ENCODE measurements at places on chromosomes 6 and 20. TPM values are rescaled to one million over a fixed set of nuclear protein-coding genes. Genes with fewer than 3 reads are reported as not detected.
A peak's percentile ranks its signal among the peaks of the same experiment; 100 is the strongest.

The HIVEP2 gene
- polyA plus RNA-seq, result 2.5 TPM

The JPH2 gene
- polyA plus RNA-seq, result 0.50 TPM

The IL17F gene
- polyA plus RNA-seq, result not detected

The CLDN20 gene
- not detected for polyA plus RNA-seq

The PNPLA1 gene
- polyA plus RNA-seq, result 0.38 TPM

The DOK5 gene
- 0.53 TPM for polyA plus RNA-seq

The CD93 gene
- polyA plus RNA-seq, result 6.0 TPM

The ULBP1 gene
- polyA plus RNA-seq, result 0.03 TPM

The FOXC1 gene
- polyA plus RNA-seq, result 0.20 TPM

The MCCD1 gene
- polyA plus RNA-seq, result not detected

The HMGCLL1 gene
- polyA plus RNA-seq, result not detected

The SRC gene
- 10.1 TPM for polyA plus RNA-seq

The BMP6 gene
- polyA plus RNA-seq, result 0.80 TPM

The ADIG gene
- not detected for polyA plus RNA-seq

GRCh38 chr6:142867988-142868812 lies 76.8 kb downstream of the HIVEP2 start:
- peaks cover 68% of the 10 kb centered on the region for H3K4me1 ChIP-seq
- H3K27me3 ChIP-seq, result no peaks in the 10 kb centered on the region
- no peak overlapping the region for H3K4me3 ChIP-seq
- no peak for DNase-seq
- no peaks in the 10 kb centered on the region for H3K36me3 ChIP-seq

DNA sequence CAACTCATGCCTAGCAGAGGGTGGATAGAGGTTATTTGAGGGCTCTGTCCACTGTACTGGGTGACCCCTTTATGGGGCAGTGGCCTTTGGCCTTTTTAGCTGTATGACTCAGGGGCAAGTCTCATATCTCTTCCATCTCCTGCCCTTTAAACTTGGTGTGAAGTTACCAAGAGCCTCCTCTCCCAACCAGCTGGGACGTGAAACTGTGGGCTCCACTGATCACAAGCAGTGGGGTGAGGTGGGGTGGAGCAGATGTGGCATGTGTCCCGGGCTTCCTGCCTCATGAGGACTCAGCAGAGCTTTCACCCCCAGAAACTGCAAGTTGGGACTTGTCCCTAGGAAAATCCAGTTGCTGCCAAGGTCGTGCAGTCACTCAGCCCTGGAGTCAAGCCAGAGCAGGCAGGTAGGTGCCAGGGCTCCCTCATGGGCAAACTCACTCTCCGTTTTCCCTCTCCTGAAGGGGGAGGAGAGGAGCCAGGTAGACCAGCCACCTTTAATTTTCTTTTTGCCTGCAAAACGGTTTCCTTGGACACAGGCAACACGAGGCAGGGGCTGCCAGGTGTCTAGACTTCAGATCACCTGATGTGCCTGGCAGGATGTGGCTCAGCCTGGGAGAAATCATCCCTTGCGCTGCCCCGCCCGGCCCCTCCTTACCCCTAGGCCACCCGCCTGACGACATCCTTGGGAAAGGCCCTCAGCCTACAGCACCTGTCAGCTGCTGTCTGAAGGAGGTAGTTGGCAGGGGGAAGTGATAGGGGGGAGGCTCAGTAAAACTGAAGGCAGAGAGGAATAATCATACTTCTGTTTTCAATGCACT lies 4.0 kb downstream of the CDKN1A start:
- H3K27me3 ChIP-seq, result peaks cover 10% of the 10 kb centered on the region
- peak; percentile 89 for DNase-seq
- H3K27ac ChIP-seq, result peak overlapping the region; percentile 53

GRCh38 chr6:35786810-35787209 lies 6.0 kb downstream of the CLPSL1 start:
- no peak overlapping the region for H3K27ac ChIP-seq
- no peak overlapping the region for H3K4me3 ChIP-seq
- no peaks in the 10 kb centered on the region for H3K4me1 ChIP-seq
- H3K27me3 ChIP-seq, result peaks cover 31% of the 10 kb centered on the region
- H3K36me3 ChIP-seq, result no peaks in the 10 kb centered on the region

DNA sequence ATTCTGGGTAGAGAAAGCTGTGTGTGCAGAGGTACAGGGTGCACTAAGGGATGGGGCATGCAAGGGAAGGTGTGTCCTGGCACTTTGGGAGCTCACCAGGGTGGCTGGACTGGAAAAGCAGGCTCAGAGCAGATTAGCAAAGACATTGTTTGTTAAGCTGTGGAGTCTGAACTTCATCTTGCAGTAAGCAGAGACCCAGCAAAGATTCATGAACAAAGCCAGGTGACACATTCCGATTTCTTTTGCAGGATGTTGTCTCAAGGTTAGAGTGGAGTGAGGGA lies 28.8 kb downstream of the DUSP22 start:
- H3K4me1 ChIP-seq, result peaks cover 26% of the 10 kb centered on the region
- no peak for DNase-seq
- H3K27ac ChIP-seq, result no peak overlapping the region
- H3K4me3 ChIP-seq, result no peak overlapping the region

GRCh38 chr20:50295762-50296449 lies 105.3 kb downstream of the CEBPB start:
- no peak overlapping the region for H3K4me3 ChIP-seq
- no peaks in the 10 kb centered on the region for H3K36me3 ChIP-seq
- no peaks in the 10 kb centered on the region for H3K27me3 ChIP-seq
- DNase-seq, result peak; percentile 69

GRCh38 chr20:44361021-44361420 lies 5.5 kb downstream of the HNF4A start:
- no peak overlapping the region for H3K27ac ChIP-seq
- no peaks in the 10 kb centered on the region for H3K27me3 ChIP-seq
- DNase-seq, result no peak
- H3K36me3 ChIP-seq, result no peaks in the 10 kb centered on the region

DNA sequence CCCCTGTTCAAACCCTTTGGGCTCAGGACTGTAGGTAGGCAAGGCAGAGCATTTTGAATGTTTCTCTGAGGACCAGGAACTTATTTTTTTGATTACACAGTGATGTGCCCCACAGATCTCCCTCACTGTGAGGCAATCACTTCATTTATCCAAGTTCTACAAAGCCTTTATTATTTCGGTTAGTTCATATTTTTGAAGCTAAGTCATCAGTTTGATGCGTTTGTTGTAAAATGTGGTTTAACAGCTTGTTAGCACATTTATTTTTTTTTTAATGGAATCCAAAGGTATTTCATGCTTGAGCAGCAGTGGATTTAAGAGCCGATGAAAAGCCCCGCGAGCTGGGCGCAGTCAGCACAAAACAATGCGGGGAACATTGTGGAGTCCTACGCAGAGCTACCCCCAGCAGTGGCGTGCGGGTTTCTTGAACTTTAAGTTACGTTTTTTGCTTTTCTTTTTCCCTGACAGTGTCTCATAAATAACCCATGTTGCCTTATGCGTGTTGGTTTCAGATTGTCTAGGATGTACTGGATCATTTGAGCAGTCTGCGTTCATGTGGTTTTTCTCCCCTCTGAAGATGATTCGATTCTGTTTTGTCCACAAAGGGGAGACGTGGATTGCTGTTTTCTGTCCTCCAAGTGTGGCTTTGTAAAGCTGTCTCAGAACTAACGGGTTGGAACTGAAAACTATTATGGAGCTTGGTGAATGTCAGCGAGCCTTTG lies 233.6 kb upstream of the BMP2 start:
- no peaks in the 10 kb centered on the region for H3K36me3 ChIP-seq
- no peak overlapping the region for H3K27ac ChIP-seq
- no peak for DNase-seq
- no peaks in the 10 kb centered on the region for H3K27me3 ChIP-seq
- peak overlapping the region; percentile 1 for H3K4me3 ChIP-seq

DNA sequence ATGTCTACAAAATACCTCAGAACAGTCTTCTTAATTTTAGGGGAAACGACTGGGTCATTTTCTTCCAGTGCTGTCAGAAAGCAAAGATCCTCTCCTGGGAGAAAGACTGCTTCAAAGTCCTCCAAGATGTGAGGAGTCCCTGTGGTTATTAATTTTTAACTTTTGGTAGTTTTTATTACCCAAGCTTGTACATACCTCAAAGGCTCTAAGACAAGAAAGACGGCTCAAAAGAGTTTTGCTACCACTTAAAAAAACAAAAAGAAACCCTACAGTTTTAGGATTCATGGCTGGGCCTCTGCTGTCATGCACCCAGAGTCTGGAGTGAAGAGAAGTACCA lies 56.1 kb upstream of the APCDD1L start:
- no peaks in the 10 kb centered on the region for H3K27me3 ChIP-seq
- no peak overlapping the region for H3K27ac ChIP-seq
- no peaks in the 10 kb centered on the region for H3K4me1 ChIP-seq
- H3K36me3 ChIP-seq, result no peaks in the 10 kb centered on the region
- H3K4me3 ChIP-seq, result no peak overlapping the region

DNA sequence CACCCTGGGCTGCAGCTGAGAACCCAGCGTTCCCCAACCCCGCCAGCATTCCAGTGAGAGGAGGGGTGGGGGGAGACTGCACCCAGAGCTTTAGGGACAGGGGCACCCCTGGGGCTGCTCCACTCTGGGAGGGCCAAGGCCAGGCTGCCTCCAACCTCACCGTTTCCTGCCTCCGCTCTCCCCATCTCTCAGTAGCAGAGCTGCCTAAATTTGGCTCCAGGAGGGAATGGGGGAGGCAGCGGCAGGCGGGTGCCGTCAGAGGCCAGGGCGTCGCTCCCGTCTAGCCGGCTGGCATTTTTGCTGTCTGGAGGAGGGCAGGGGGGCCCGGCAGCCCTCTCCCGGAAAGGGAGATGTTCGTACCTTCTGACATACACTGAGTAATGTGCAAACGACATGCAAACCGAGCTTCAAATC lies 46.6 kb downstream of the NOL4L start:
- peak overlapping the region; percentile 3 for H3K4me3 ChIP-seq
- peak; percentile 82 for DNase-seq
- no peaks in the 10 kb centered on the region for H3K27me3 ChIP-seq
- peaks cover 81% of the 10 kb centered on the region for H3K4me1 ChIP-seq
- H3K27ac ChIP-seq, result peak overlapping the region; percentile 93

DNA sequence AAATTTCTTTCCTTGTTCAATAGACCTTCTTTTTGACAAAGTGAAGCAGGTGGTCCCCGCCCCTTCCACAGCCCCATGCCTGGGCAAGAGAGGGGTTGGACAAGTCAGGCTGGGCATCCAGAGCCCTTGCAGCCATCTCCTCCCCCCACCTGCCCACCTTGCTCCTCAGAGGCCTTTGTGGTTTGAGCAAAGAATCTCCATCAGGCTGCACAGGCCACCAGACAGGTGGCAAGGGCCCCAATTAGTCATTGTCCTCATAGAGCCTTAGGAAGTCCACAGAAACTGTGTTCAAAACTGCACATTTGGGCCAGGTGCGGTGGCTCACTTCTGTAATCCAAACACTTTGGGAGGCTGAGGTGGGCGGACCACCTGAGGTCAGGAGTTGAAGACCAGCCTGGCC lies 1.5 kb upstream of the MAPK13 start:
- H3K27ac ChIP-seq, result peak overlapping the region; percentile 64
- no peak overlapping the region for H3K4me3 ChIP-seq
- DNase-seq, result no peak
- no peaks in the 10 kb centered on the region for H3K36me3 ChIP-seq

- no peaks in the 10 kb centered on the region for H3K27me3 ChIP-seq
- H3K4me1 ChIP-seq, result no peaks in the 10 kb centered on the region
- no peak overlapping the region for H3K4me3 ChIP-seq
- no peaks in the 10 kb centered on the region for H3K36me3 ChIP-seq
- no peak overlapping the region for H3K27ac ChIP-seq
- no peak for DNase-seq
Measured at GRCh38 chr20:11705512-11705911, 212.2 kb upstream of the BTBD3 start.

DNA sequence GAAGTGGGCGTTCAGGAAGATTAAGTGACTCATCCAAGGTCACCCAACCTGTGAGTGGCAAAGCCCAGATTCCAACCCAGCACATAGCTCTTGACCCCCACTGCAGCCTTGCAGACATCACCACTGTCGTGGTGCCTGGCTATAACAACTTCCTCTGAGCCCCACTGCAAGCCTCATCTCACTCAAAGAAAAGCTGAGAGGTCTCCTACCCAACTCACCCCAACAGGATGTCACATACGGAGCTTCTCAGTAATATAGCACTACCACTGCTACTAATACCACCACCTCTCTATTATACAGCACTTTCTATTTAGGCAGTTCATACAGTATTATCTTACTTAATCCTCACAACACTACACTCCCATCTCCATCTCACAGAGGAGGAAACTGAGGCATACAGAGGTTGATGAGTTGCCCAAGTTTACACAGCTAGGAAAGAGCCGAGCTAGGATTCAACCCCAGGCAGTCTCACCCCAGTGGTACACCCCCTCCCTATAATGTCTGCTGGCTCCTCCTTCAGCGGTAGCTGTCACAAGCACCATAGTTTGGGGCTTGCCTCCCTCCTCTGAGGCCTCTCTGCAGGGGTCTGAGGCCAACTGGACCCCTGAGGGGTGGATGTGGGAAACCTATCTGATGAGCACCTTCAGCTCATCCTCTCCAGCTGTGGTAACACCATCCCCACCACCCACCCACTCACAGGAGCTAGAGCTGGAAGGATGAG lies 19.5 kb downstream of the TFEB start:
- H3K27ac ChIP-seq, result no peak overlapping the region
- no peak for DNase-seq
- H3K36me3 ChIP-seq, result peaks cover 31% of the 10 kb centered on the region
- H3K4me1 ChIP-seq, result peaks cover 95% of the 10 kb centered on the region

DNA sequence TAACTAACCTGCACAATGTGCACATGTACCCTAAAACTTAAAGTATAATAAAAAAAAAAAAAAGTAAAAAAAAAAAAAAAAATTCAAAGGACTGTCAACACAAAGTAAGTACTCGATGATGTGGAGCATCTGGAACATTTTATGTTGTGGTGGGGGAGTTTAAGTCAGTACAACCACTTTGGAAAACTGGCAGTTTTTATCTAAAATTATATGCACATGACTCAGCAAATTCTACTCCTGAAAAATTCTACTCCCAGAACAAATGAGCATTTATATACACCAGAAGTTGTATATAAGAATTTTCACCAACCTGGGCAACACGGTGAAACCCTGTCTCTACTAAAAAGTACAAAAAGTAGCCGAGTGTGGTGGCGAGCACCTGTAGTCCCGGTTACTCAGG lies 36.9 kb upstream of the CCDC28A start:
- no peaks in the 10 kb centered on the region for H3K27me3 ChIP-seq
- H3K4me3 ChIP-seq, result no peak overlapping the region
- no peaks in the 10 kb centered on the region for H3K4me1 ChIP-seq
- H3K27ac ChIP-seq, result no peak overlapping the region
- no peak for DNase-seq

- no peaks in the 10 kb centered on the region for H3K4me1 ChIP-seq
- H3K27ac ChIP-seq, result no peak overlapping the region
- no peaks in the 10 kb centered on the region for H3K27me3 ChIP-seq
- no peak for DNase-seq
- no peak overlapping the region for H3K4me3 ChIP-seq
- no peaks in the 10 kb centered on the region for H3K36me3 ChIP-seq
Measured at GRCh38 chr6:23027281-23027680, 457.9 kb downstream of the HDGFL1 start.

Data from spleen (tissue), 13 donors.